ENCODE measurements at places on chromosomes 5 and 9.

- no peak for DNase-seq
Measured at GRCh38 chr5:141373673-141374317, at the start of gene PCDHGA6. PCDHGA6 (plus strand) TSS chr5:141373891; CDS start chr5:141374084, 193 bp downstream.

DNA sequence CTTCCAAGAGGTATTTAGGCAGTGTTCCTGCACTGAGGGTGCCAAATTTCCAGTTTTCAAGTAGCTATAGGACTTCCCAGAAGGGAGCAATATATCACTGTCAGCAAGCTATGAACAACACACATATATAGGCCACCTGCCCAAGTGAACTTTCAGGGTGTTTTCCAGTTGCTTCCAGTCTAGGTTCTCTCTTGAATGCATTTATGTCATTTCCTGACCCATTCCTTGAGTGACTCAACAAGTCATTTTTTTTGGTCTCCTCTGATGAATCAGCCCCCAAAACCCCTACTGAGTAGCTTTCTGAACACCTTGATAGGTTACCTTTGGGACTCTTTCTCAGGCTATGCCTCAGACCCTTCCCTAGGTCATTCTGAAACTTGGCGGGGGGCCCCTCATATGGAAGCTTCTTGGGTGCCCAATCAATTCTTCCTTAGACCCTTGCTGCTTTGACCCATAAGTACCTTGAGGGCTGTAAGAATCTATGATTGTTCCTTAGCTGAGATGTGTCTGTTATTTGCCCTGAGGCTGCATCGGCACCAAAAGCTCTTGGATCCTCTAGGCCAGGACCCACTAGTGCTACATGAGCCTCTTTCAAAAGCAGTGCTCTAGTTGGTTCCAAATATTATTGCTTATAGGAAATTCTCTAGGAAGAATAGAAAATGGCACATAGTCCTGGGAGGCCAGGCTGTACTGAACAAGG, 12.4 kb downstream of the DNAJB5 start:
- DNase-seq: no peak

DNA sequence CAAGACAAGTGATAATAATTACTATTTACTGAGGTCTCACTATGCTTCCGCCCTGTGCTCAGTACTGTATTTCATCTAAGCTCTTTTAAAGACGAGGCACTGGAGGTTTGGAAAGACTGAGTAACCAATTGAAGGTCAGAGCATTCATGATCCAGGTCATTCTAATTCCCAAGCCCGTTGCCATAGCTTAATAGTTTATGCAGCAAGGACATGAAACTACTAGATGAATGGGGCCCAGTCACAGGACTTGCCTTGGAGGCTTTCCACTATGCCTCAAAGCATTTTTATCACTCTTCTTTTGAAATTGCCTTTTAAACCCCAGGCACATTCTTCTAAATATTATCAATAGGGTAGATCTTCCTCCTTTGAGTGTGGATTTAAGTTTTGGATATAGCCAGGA, 17.2 kb upstream of the NFIB start:
- DNase-seq: no peak

- no peak for DNase-seq
Measured at GRCh38 chr9:5455181-5455580, 4.8 kb downstream of the CD274 start.

GRCh38 chr5:171806976-171807747, 21.5 kb downstream of the SMIM23 start:
- no peak for DNase-seq

DNA sequence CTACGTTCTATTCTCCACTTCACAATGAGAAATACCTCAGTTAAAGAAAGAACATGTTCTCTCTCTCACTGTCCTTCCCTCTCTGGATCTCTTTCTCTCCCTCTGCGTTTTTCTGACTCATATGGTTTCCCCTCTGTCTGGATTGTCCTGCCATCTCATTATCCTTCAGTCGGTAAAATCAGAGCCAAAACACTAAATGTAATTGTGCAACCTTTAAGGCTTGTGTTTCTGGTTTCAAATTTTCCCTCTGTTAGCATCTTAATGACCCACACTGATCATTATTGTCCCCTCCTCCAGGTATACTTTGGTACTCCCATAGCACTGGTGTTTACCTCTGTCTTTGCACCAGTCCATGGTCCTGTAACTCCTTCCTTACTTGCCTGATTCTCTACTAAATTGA, 509.4 kb upstream of the C9orf72 start:
- DNase-seq: no peak

DNA sequence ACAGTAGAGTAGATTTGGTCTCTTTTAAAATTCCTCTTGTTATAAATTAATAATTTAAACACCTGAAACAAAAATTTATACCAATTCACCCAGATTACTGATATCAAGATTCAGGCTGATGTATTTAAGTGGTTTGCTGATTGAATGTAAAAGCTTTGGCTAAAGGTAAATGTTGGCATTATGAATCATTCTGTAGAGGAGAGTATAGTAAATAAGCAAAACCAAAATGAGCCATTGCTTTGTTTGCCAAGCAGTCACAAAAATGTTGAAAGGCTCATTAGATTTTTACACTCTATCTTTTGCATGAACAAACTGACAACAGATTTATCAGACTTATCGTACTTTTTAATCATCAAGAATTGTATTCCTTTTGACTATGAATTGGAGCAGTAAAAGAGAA, 332.6 kb downstream of the FAM170A start:
- DNase-seq: no peak

- no peak for DNase-seq
Measured at GRCh38 chr9:72351538-72352453, 13.2 kb downstream of the ZFAND5 start.

GRCh38 chr9:117521293-117521692, 106.4 kb upstream of the ASTN2 start:
- DNase-seq: no peak

DNA sequence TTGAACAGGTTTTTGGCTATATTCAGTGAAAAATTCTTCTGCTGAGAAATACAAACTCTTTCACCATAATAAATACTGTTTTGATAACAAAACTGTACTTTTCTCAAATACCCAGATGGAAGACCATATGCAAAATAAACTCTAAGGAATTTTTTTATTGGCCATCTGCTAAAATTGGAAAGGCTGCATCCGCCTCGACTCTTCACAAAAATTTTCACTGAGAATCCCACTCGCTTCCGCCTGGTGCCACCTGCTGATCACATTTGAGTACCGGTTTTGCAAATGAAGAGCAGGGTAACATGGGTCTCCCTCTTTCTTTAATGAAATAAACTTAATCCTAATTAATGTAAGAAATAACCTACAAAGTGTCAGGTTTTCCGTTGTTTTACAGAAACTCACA, 76.4 kb downstream of the TTLL11 start:
- DNase-seq: no peak

GRCh38 chr9:100933656-100934055, 94.9 kb upstream of the PLPPR1 start:
- DNase-seq: no peak

DNA sequence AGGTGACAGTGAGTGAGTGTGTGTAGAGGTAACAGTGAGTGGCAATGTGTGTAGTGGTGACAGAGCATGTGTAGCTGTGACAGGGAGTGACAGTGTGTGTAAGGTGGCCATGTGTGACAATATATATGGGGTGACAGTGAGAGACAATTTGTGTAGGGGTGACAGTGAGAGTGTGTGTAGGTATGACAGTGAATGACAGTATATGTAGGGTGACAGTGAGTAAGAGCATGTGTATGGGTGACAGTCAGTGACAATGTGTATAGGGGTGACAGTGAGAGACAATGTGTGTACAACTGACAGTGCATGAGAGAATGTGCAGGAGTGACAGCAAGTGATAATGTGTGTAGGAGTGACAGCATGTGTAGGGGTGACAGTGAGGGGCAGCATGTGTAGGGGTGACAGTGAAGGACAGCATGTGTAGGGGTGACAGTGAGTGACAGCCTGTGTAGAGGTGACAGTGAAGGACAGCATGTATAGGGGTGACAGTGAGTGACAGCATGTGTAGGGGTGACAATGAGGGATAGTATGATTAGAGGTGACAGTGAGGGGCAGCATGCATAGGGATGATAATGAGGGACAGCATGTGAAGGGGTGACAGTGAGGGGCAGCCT, 10.1 kb upstream of the GAPT start:
- no peak for DNase-seq

DNA sequence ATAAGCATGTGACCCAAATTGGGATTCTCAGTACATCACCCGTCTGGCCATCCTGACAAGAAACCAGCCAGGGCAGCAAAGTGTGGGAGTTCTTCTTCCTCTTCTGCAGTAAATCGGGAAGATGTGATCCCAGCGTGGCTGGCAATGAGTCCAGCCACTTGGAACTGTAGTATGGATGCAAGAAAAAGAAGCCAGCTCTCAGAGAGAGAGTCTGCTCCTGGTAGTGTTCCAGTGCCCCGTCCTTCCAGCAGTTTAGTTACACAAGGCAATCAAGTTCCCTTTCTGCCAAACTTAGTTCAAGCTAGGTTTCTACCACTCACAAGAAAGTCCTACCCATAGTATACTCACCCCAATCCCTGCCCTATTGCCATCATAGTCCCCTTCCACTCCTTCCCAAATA, 65.6 kb downstream of the CDK5RAP2 start:
- DNase-seq: no peak

DNA sequence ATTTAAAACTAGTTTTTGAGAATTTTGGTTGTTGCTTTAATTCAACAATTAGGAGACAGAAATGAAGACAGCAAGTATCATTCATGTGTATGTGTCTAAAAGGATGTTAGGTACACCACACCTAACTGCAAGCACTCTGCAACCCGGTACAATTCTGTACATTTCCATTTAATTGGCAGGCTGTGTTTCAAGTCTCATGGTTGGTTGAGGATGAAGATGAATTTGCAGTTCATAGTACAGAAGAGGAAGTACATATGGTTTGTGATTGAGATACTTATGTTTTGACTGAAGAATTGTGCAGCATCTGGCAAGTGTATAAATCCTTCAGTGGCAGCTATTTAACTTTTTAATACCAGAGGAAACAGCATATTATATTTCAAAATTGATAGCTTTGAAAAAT, 628.7 kb upstream of the ZNF608 start:
- no peak for DNase-seq

DNA sequence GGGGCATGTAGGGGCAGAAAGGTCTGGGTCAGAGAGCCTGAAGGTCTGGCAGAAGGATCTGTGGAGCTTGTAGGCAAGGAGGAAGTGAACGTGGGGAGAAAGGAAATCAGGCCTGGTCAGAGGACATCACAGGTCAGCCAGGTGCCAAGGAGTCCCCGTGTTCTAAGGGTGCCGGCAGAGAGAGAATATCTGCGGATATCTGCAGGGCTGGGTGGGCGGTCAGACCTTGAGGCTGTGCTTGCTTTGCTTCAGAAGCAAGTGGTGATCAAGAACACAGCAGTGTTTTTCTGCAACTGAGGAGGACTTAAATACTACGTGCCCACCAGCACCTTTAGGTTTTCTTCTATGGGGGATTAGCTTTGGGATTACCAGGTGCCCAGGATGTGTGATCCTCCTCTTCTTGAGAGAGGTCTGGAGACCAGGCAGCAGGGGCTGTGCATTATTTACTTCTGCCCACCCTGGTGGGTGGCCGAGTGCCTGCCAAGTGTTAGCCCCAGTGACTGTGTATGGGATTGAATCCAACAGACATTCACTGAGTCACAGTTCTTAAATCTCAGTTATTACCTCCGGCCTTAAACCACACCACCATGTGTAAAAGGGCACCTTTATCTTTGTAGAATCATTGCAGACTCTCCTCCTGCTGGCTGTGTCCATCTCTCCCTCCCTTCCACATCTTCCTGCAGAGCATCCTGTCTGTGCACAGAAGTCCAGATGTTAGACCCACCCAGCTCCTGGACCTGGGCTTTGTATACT, 12.5 kb upstream of the SHB start:
- DNase-seq: no peak

DNA sequence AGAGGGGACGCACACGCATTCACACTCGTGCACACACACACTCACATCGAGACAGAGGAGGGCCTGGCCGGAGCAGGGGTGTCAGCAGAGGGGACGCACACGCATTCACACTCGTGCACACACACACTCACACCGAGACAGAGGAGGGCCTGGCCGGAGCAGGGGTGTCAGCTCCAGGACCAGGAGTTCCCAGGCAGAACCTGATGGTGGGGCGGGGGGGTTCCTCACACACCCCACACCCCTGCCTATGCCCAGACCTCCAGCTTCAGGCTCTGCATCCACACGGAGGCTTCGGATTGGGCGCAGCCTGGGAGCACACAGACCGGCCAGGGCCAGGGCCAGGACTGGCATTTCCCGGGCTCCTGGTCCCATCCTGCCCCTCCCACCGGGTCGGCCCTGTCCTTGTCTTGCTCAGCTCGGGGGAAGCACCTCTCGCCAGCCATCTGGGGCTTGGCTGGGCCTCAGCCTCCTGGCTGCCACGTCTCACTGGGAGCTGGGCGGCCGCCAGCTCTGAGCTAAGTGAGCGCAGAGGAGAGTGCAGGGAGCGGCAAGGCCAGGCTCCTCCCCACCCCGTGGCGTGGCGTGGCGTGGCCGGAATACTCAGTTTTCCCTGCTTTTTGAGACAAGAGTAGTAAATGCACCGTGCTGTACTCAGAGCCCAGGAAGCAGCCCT, 31.3 kb downstream of the ADAMTS2 start:
- DNase-seq: no peak

DNA sequence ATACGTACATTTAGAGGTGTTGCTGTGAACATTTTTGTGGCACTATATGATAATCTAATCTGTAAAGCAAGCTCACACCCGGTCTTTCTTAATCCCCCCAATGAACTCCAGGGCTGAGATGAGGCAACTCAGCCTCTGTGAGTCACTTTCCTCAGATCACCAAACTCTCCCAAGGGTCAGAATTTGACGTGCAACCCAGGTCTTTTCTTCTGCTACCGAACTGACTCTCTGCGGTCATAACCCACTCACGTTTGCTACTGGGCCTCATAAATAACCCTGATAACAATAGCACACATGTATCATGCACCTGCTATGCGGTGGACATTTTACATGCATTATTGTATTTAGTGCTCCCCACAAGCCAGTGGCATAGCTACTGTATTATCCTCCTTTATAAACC, 153.1 kb downstream of the DROSHA start:
- no peak for DNase-seq

DNA sequence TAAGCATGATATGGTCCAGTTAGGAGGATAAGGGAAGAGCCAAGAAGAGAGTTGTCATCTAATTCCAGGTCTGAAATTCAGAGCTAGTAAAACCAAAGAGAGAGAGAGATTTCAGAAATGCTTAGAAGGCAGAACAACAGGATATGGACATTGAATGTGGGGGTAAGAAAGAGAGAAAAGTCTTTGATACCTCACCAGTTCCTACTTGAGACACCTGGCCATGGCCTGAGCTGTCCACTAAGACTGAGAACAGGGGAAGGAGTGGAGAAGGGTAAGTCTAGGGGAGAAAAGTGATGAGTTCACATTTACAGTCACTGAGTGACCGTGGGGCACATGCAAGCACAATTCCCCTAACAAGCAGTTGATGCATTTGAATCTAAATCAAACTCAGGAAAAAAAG, 35.5 kb downstream of the TIMD4 start:
- no peak for DNase-seq

GRCh38 chr5:120614531-120615180, 150.6 kb downstream of the PRR16 start:
- DNase-seq: no peak

DNA sequence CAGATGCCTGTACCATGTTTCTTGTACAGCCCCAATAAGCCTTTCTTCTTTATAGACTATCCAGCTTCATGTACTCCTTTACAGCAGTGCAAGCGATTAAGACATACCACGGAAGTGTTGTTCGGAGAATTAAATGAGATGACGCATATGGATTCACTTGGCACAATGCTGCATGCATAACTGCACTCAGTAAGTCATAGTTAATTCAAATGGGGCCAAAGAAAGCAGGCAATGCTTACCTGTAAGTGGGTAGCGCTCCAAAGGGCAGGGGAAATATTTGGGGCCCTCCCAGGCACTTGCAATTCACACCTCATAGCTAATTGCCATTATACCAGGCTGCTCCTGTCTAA, 7.7 kb upstream of the ADRA1B start:
- no peak for DNase-seq

GRCh38 chr9:114759512-114760341, 46.1 kb downstream of the TNFSF15 start:
- DNase-seq: no peak
